GM23338 (cell line): ENCODE measurements at places on chromosomes 7 and 10. TPM values are rescaled to one million over a fixed set of nuclear protein-coding genes. Genes with fewer than 3 reads are reported as not detected.

The HMX3 gene
- total RNA-seq, result 0.23 and 0.35 TPM in 2 replicates

The ANKRD1 gene
- total RNA-seq, result not detected in 2 replicates

The KNDC1 gene
- total RNA-seq, result 8.2 and 16.0 TPM in 2 replicates

The TRDMT1 gene
- total RNA-seq, result 30.8 and 37.7 TPM in 2 replicates

The HMX2 gene
- total RNA-seq, result 0.97 and 2.6 TPM in 2 replicates

The CALD1 gene
- 132 and 133 TPM in 2 replicates for total RNA-seq

The OR2A5 gene
- not detected in 2 replicates for total RNA-seq

The HSPA12A gene
- 5.2 and 6.3 TPM in 2 replicates for total RNA-seq

The PRKCQ gene
- total RNA-seq, result 27.5 and 28.5 TPM in 2 replicates

The SPDYE16 gene
- total RNA-seq, result not detected in 2 replicates
